Endothelial cell (in vitro differentiated cells): ENCODE measurements at places on chromosomes 4 and X. TPM values are rescaled to one million over a fixed set of nuclear protein-coding genes. Genes with fewer than 3 reads are reported as not detected.

FHDC1 gene
- 0.90 TPM for total RNA-seq

C4orf50 gene
- 0.05 TPM for total RNA-seq

- no peak for DNase-seq
- H3K4me1 ChIP-seq = peaks cover 5% of the 10 kb centered on the region
- H3K27ac ChIP-seq = no peak overlapping the region
- no peak overlapping the region for H3K4me3 ChIP-seq
- no peaks in the 10 kb centered on the region for H3K27me3 ChIP-seq
Observed at GRCh38 chr4:152421576-152421975, 114.3 kb downstream of the FBXW7 start.

- no peak overlapping the region for H3K4me3 ChIP-seq
- no peak for DNase-seq
- H3K4me1 ChIP-seq = no peaks in the 10 kb centered on the region
- H3K27ac ChIP-seq = no peak overlapping the region
Observed at GRCh38 chr4:75637176-75637575, 6.8 kb upstream of the CDKL2 start.

DNA sequence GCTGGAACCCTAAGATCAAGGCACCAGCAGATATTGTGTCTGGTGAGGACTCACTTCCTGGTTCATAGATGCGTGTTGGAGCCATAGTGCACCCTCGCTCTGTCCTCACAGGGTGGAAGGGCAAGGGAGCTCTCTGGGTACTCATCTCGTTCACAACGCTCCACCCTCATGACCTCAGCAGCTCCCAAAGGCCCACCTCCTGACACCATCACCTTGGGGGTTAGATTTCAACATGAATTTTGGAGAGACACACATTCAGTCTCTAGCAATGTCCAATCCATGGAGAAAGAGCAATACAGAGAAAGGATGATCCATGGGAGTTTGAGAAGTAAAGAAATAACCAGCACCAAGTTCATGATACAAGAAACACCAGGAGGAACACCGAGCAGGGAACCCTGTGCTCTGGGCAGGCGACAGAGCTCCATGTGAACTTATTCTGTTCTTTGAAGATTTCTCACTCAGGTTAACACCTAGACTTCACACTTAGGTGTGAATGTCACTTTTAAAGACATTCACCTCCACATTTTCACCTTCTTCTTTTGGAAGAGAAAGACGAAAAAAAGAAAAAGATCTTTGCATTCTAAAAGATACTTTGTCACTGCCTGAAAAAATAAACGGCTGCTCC is 171.8 kb upstream of the FAM9B start:
- H3K4me3 ChIP-seq = no peak overlapping the region
- H3K4me1 ChIP-seq = peaks cover 5% of the 10 kb centered on the region
- no peaks in the 10 kb centered on the region for H3K36me3 ChIP-seq
- no peaks in the 10 kb centered on the region for H3K27me3 ChIP-seq

GAGE1 gene
- total RNA-seq = not detected

GRCh38 chr4:81494031-81494431 is 22.3 kb upstream of the RASGEF1B start:
- H3K4me3 ChIP-seq = no peak overlapping the region
- H3K27ac ChIP-seq = no peak overlapping the region
- no peaks in the 10 kb centered on the region for H3K36me3 ChIP-seq
- no peaks in the 10 kb centered on the region for H3K4me1 ChIP-seq
- no peak for DNase-seq
- H3K27me3 ChIP-seq = peaks cover 2% of the 10 kb centered on the region

CCDC160 gene
- 2.2 TPM for total RNA-seq

- no peaks in the 10 kb centered on the region for H3K27me3 ChIP-seq
- no peak for DNase-seq
- no peak overlapping the region for H3K27ac ChIP-seq
- H3K36me3 ChIP-seq = no peaks in the 10 kb centered on the region
- H3K4me1 ChIP-seq = no peaks in the 10 kb centered on the region
Observed at GRCh38 chr4:134668237-134668636, 466.6 kb upstream of the PABPC4L start.

DNA sequence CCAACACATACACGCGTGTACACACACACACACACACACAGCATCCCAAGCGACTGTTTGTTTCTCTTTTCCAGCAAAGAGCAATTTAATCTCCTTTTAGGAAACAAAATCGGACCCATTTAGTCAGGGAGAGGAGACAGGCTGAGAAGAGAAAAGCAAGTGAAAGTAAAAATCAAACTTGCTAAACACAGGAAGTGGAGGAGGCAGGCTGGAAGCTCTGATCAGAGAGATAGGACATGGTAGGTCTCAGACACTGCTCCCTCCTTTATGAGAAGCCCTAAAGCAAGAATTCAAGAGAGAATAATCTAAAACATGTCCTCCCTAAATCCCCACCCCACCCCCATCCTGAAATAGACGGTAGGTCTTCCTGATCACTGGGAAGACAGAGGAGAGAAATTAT is 62.3 kb downstream of the GPC3 start:
- H3K4me3 ChIP-seq = no peak overlapping the region
- no peak for DNase-seq
- H3K4me1 ChIP-seq = peaks cover 10% of the 10 kb centered on the region
- no peak overlapping the region for H3K27ac ChIP-seq
- no peaks in the 10 kb centered on the region for H3K36me3 ChIP-seq
- peaks cover 1% of the 10 kb centered on the region for H3K27me3 ChIP-seq

DACH2 gene
- 0.08 TPM for total RNA-seq

EDA gene
- total RNA-seq = 2.3 TPM

DNA sequence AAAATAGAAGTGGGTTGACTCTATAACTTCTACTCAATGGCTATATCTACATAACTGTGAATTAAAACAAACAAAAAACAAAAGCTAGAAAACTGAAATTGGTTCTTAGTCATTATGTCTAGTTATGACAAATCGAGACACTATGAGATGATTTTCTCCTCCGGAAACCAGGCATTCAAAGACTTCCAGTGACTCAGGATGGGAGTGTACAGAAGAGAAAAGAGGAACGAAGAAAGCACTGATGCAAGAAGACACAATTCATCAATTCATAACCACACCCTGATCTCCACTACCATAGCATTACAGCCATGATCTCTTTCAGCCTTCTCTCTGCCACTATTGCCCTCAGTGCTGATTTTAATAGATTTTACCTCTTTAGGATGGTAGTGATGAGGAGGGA is 253.6 kb downstream of the CBLL2 start:
- H3K36me3 ChIP-seq = no peaks in the 10 kb centered on the region
- H3K27ac ChIP-seq = no peak overlapping the region
- no peak for DNase-seq
- no peaks in the 10 kb centered on the region for H3K4me1 ChIP-seq
- no peak overlapping the region for H3K4me3 ChIP-seq

STPG2 gene
- 2.5 TPM for total RNA-seq

GRCh38 chrX:49137492-49137891 is 14.0 kb upstream of the GPKOW start:
- H3K27me3 ChIP-seq = peaks cover 2% of the 10 kb centered on the region
- H3K4me1 ChIP-seq = peaks cover 4% of the 10 kb centered on the region
- peak overlapping the region; percentile 94 for H3K27ac ChIP-seq

- H3K4me1 ChIP-seq = no peaks in the 10 kb centered on the region
- H3K27ac ChIP-seq = no peak overlapping the region
- no peaks in the 10 kb centered on the region for H3K36me3 ChIP-seq
- DNase-seq = no peak
- no peak overlapping the region for H3K4me3 ChIP-seq
Observed at GRCh38 chrX:100743009-100743607, 11.2 kb upstream of the SYTL4 start.

PCDH7 gene
- 6.1 TPM for total RNA-seq

DNA sequence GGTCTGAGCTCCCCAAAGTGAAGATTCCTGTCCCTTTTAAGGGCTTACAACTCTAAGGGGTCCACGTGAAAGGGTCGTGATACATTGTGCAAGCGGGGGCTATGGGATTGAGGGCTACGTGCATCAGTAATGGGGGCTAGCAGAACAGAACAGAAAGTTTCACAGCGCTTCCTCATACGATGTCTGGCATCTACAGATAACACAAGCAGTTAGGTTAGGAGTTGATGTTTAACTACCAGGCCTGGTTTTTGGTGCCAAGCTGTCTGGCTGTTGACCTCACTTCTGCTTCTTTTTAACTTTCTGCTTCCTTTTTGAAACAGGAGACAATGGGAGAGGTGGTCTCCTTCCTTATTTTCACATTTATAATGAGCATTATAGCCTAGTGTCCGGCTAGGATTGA is 368.6 kb upstream of the CXorf51A start:
- DNase-seq = no peak
- H3K4me3 ChIP-seq = no peak overlapping the region
- H3K4me1 ChIP-seq = no peaks in the 10 kb centered on the region
- H3K27ac ChIP-seq = no peak overlapping the region

EFHC2 gene
- 0.41 TPM for total RNA-seq

DRP2 gene
- 1.6 TPM for total RNA-seq

GRCh38 chrX:120739300-120739699 is 109.4 kb upstream of the C1GALT1C1 start:
- no peaks in the 10 kb centered on the region for H3K4me1 ChIP-seq
- H3K4me3 ChIP-seq = no peak overlapping the region
- no peaks in the 10 kb centered on the region for H3K27me3 ChIP-seq
- no peak overlapping the region for H3K27ac ChIP-seq

GRCh38 chr4:101724093-101724492 is 66.4 kb upstream of the BANK1 start:
- H3K27me3 ChIP-seq = no peaks in the 10 kb centered on the region
- H3K4me3 ChIP-seq = no peak overlapping the region
- H3K36me3 ChIP-seq = no peaks in the 10 kb centered on the region

TEX13A gene
- not detected for total RNA-seq

CFI gene
- total RNA-seq = 2.6 TPM

CBR4 gene
- total RNA-seq = 21.4 TPM

FAM156B gene
- 9.5 TPM for total RNA-seq

C4orf51 gene
- total RNA-seq = not detected

- H3K36me3 ChIP-seq = no peaks in the 10 kb centered on the region
- H3K27me3 ChIP-seq = no peaks in the 10 kb centered on the region
- no peak overlapping the region for H3K4me3 ChIP-seq
- H3K27ac ChIP-seq = no peak overlapping the region
- no peak for DNase-seq
Observed at GRCh38 chr4:185920171-185920570, 108.2 kb upstream of the SORBS2 start.

- no peak overlapping the region for H3K27ac ChIP-seq
- H3K36me3 ChIP-seq = no peaks in the 10 kb centered on the region
- no peak for DNase-seq
- peaks cover 2% of the 10 kb centered on the region for H3K27me3 ChIP-seq
- peaks cover 6% of the 10 kb centered on the region for H3K4me1 ChIP-seq
- H3K4me3 ChIP-seq = no peak overlapping the region
Observed at GRCh38 chr4:163603257-163603656, 108.8 kb downstream of the TMA16 start.

- no peak overlapping the region for H3K4me3 ChIP-seq
- H3K36me3 ChIP-seq = peaks cover 12% of the 10 kb centered on the region
- H3K27ac ChIP-seq = no peak overlapping the region
- DNase-seq = no peak
- no peaks in the 10 kb centered on the region for H3K27me3 ChIP-seq
Observed at GRCh38 chr4:87382116-87382515, 8.9 kb downstream of the HSD17B11 start.

- H3K4me3 ChIP-seq = no peak overlapping the region
- H3K27ac ChIP-seq = no peak overlapping the region
- H3K36me3 ChIP-seq = no peaks in the 10 kb centered on the region
- H3K27me3 ChIP-seq = peaks cover 3% of the 10 kb centered on the region
Observed at GRCh38 chrX:18682979-18683387, 11.1 kb upstream of the RS1 start.

XAGE5 gene
- not detected for total RNA-seq

SRPX gene
- total RNA-seq = 23.8 TPM

CFAP299 gene
- total RNA-seq = not detected

DNA sequence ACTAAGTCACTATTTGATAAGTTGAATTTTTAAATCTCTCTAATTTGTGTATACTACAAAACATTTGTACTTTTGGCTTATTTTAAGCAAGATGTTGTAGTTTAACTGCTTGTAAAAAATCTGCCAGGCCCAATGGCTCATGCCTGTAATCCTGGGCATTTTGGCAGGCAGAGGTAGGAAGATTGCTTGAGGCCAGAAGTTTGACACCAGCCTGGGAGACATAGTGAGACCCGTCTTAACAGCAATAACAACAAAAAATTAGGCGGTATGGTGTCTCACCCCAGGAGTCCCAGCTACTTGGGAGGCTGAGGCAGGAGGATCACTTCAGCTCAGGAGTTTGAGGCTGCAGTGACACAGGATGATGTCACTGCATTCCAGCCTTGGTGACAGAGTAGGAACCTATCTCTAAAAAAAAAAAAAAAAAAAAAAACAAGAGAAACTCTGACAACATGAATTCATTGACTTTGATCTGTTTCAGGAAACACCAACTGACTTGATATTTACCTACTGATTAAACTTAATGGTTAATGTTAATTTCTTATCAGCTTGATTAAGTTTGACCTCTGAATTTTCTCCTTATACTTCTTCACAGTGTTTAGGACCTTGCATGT is 8.9 kb downstream of the FHIP1A start:
- H3K27ac ChIP-seq = no peak overlapping the region
- DNase-seq = no peak
- H3K4me3 ChIP-seq = no peak overlapping the region
- H3K4me1 ChIP-seq = peaks cover 11% of the 10 kb centered on the region
- no peaks in the 10 kb centered on the region for H3K27me3 ChIP-seq

DSPP gene
- not detected for total RNA-seq

HTN3 gene
- total RNA-seq = not detected

DNA sequence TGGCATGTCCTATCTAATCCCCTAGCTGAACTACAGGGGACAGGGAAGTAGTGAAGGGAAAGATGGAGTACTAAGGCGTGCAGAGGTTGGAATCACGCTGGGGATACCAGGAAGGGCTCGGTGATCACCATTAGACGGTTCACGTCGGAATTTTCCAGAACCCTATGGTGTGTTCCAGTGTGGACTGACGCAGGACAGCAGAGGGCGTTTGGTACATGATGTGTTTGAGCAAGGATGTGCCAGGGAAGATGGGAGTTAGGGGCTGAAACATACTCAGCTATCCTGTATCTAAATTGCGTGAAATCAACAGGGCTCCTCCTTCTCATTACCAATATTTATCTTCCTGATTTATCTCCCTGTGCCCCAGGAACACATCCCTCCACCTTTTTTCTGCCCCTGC is 33.7 kb downstream of the PRPS2 start:
- H3K27ac ChIP-seq = no peak overlapping the region
- DNase-seq = no peak
- peaks cover 4% of the 10 kb centered on the region for H3K27me3 ChIP-seq
- H3K36me3 ChIP-seq = no peaks in the 10 kb centered on the region
- peaks cover 4% of the 10 kb centered on the region for H3K4me1 ChIP-seq
- H3K4me3 ChIP-seq = no peak overlapping the region
